ENCODE measurements at places on chromosomes 11 and 22. TPM values are rescaled to one million over a fixed set of nuclear protein-coding genes. Genes with fewer than 3 reads are reported as not detected.

SCGB2A2 gene
- total RNA-seq = not detected

DCHS1 gene
- 1.1 TPM for total RNA-seq

USP2 gene
- 1.8 TPM for total RNA-seq

OR51B5 gene
- 23.2 TPM for total RNA-seq

FAM180B gene
- total RNA-seq = 1.4 TPM

PLAAT3 gene
- 69.7 TPM for total RNA-seq
